ENCODE measurements at places on chromosomes 5 and 9. TPM values are rescaled to one million over a fixed set of nuclear protein-coding genes. Genes with fewer than 3 reads are reported as not detected.
A peak's percentile ranks its signal among the peaks of the same experiment; 100 is the strongest.

DNA sequence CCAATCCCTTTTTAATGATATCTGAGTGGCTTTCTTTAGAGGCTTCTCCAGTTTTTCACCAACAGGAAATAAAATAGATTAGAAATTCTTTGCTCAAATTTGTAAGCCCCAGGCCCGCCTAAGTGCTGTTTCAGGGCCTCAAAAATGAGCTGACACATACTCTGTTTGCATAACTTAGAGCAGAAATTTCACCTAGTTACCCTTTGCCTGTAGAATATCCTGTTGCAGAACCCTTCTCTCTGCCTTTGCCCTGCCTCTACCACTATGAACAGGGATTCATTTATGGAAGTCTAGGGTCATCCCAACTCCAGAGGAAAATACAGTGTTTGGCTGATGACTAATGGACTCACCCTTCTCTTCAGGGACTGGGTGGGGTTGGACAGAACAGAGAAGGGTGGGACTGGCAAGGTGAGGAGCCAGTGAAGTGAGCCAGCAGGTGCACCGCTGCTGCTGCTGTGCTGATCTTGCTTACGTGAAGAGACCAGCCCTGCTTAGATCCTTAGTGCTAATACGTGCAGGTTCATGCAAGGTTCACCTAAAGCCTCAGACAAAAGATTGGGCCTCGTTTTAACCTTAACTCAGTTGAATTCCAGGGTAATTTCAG, 22.8 kb downstream of the OSTF1 start:
- no peak overlapping the region for H3K4me3 ChIP-seq
- no peak for DNase-seq
- H3K27ac ChIP-seq, result peak overlapping the region; percentile 36
- H3K4me1 ChIP-seq, result peaks cover 37% of the 10 kb centered on the region

DNA sequence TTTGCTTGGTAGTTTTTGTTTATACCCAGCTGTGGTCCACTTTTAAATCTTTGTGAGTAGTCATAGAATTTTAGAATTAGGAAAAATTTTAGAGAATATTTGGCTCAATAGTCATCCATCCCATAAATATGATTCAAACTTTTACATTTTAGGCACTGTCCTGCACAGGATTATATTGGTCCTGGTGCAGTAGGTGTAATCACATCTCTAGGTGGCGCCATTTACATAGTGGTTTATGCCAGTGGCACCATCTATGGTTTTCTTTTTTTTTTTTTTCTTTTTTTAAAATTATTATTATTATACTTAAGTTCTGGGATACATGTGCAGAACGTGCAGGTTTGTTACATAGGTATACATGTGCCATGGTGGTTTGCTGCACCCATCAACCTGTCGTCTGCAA, 260.7 kb upstream of the KCNN2 start:
- no peaks in the 10 kb centered on the region for H3K27me3 ChIP-seq
- H3K27ac ChIP-seq, result no peak overlapping the region

- H3K27ac ChIP-seq, result no peak overlapping the region
- no peaks in the 10 kb centered on the region for H3K36me3 ChIP-seq
- H3K27me3 ChIP-seq, result no peaks in the 10 kb centered on the region
Measured at GRCh38 chr9:111743275-111743674, 51.5 kb downstream of the SHOC1 start.

- no peaks in the 10 kb centered on the region for H3K36me3 ChIP-seq
- no peak for DNase-seq
- peaks cover 39% of the 10 kb centered on the region for H3K27me3 ChIP-seq
- no peak overlapping the region for H3K4me3 ChIP-seq
- H3K27ac ChIP-seq, result no peak overlapping the region
Measured at GRCh38 chr5:98777295-98777694, 3.8 kb downstream of the RGMB start.

DNA sequence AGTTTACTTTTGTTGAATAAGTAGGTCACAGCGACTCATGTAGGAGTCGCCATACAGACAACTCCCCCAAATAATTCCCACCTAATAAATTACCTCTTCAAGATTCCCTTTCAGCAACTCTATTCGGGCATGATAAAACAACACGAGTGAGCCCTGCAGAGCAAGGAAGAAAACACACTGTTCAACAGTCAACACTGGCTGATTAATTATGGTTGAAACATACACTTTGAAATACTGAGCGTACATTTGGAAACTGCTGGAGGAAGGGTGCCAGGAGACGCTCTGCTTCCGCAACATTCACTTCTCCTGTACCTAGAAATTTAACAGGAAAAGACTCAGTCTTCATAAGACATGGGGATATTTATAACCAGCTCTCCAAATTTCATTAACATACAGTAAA, 117.5 kb downstream of the TTC39B start:
- no peak for DNase-seq
- H3K27me3 ChIP-seq, result no peaks in the 10 kb centered on the region
- H3K36me3 ChIP-seq, result peaks cover 67% of the 10 kb centered on the region
- no peak overlapping the region for H3K27ac ChIP-seq
- H3K4me1 ChIP-seq, result peaks cover 18% of the 10 kb centered on the region

- no peak for DNase-seq
- peaks cover 63% of the 10 kb centered on the region for H3K4me1 ChIP-seq
- peak overlapping the region; percentile 79 for H3K27ac ChIP-seq
- peak overlapping the region; percentile 61 for H3K4me3 ChIP-seq
- H3K27me3 ChIP-seq, result no peaks in the 10 kb centered on the region
- no peaks in the 10 kb centered on the region for H3K36me3 ChIP-seq
Measured at GRCh38 chr5:151085517-151086041, 4.7 kb upstream of the TNIP1 start.

DNA sequence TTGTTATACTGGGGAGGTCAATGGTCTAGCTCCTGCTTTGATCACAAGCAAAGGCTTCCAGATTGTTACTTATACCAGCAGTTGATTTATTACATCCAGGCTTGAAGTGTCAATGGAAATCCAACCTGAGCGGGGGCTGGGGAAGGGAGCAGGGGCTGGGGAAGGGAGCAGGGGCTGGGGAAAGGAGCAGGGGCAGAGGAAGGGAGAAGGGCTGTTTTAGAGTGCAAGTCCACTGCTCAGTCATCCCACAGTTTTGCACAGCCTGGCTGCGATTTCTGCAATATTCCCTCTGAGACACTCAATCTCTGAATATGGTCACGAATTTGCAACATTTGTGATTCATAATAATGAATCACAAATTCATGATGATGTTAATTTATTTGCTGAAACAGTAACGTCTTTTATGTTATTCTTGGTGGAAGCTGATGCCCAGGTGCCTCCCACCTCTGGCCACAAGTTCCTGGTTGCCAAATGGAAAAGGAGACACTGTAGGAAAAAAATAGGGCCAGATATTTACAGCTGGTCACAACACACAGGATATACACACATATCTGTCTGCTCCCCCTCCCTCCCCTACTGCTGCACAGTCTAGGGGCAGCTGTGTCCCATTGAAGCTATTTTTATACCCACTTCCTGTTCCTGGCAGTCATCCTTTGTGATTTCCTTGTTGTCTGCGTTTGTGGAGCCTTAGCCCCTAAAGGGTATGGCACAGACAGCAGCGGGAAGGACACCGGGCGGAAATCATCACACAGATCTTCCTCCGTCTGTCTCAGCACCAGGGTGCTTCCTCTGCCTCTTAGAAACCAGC, 325.1 kb downstream of the GADD45G start:
- H3K27me3 ChIP-seq, result peaks cover 17% of the 10 kb centered on the region
- H3K4me1 ChIP-seq, result peaks cover 15% of the 10 kb centered on the region
- DNase-seq, result no peak
- H3K4me3 ChIP-seq, result no peak overlapping the region

- H3K4me1 ChIP-seq, result peaks cover 78% of the 10 kb centered on the region
- H3K27ac ChIP-seq, result no peak overlapping the region
- no peak overlapping the region for H3K4me3 ChIP-seq
- H3K36me3 ChIP-seq, result peaks cover 37% of the 10 kb centered on the region
Measured at GRCh38 chr5:157259699-157260098, 6.2 kb upstream of the CYFIP2 start.

DNA sequence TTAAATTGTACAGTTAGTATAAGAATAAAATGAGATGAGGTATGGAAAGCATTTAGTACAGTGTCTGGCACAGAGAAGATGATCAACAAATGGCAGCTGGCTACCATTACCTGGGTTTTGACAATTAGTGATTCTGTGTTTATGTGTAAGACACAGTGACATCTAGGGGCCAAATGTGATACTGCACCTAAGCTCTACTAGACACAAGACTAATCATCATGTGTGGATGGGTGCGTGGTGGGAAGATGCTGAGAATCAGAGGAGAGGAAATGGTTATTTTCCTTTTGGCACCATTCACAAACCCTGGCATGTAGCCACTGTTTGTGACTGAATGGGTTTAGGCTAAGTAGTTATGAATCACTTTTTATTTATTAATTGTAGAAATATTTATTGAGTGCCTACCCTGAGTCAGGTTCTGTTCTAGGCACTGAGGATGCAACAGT, 109.8 kb upstream of the TBC1D2 start:
- peak; percentile 32 for DNase-seq
- no peaks in the 10 kb centered on the region for H3K4me1 ChIP-seq
- peaks cover 2% of the 10 kb centered on the region for H3K27me3 ChIP-seq
- H3K36me3 ChIP-seq, result peaks cover 3% of the 10 kb centered on the region
- H3K27ac ChIP-seq, result no peak overlapping the region

GRCh38 chr9:126678989-126679388, 65.3 kb downstream of the LMX1B start:
- H3K27me3 ChIP-seq, result peaks cover 82% of the 10 kb centered on the region
- H3K4me3 ChIP-seq, result no peak overlapping the region
- H3K4me1 ChIP-seq, result peaks cover 3% of the 10 kb centered on the region
- no peaks in the 10 kb centered on the region for H3K36me3 ChIP-seq
- DNase-seq, result no peak

- H3K4me1 ChIP-seq, result peaks cover 31% of the 10 kb centered on the region
- DNase-seq, result no peak
- H3K4me3 ChIP-seq, result peak overlapping the region; percentile 85
Measured at GRCh38 chr5:172959824-172960799, 888 bp downstream of the RPL26L1 start.

- peaks cover 14% of the 10 kb centered on the region for H3K4me1 ChIP-seq
- no peak overlapping the region for H3K27ac ChIP-seq
- H3K36me3 ChIP-seq, result peaks cover 35% of the 10 kb centered on the region
- H3K27me3 ChIP-seq, result no peaks in the 10 kb centered on the region
- H3K4me3 ChIP-seq, result no peak overlapping the region
Measured at GRCh38 chr9:4691795-4692194, 12.4 kb downstream of the CDC37L1 start.

- no peak overlapping the region for H3K27ac ChIP-seq
- H3K36me3 ChIP-seq, result no peaks in the 10 kb centered on the region
- H3K27me3 ChIP-seq, result no peaks in the 10 kb centered on the region
- DNase-seq, result no peak
- H3K4me3 ChIP-seq, result no peak overlapping the region
Measured at GRCh38 chr9:28135549-28135948, 562.3 kb upstream of the C9orf72 start.

DNA sequence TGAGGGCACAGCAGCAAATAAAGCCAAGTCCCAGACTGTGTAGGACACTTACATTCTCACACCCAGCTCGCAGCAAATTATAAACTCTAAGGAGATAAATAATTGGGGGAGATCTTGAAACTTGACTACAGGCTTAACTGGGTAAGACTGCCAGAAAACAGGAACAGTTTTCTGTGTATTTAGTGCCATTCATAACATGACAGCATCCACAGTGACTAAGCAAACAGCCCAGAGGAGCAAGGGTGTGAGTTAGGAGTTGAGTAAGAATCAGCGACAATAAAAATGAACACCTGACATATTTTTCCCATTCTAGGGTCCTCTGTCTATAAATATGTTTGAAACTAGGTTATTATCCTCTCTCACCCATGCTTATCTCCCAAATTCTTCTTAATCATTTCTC, 370.9 kb upstream of the WWC1 start:
- DNase-seq, result no peak
- no peaks in the 10 kb centered on the region for H3K27me3 ChIP-seq
- no peaks in the 10 kb centered on the region for H3K4me1 ChIP-seq
- no peaks in the 10 kb centered on the region for H3K36me3 ChIP-seq
- H3K27ac ChIP-seq, result no peak overlapping the region

GRCh38 chr5:88940713-88941112, 57.7 kb upstream of the MEF2C start:
- no peaks in the 10 kb centered on the region for H3K27me3 ChIP-seq
- no peak overlapping the region for H3K27ac ChIP-seq
- H3K4me1 ChIP-seq, result no peaks in the 10 kb centered on the region
- H3K36me3 ChIP-seq, result no peaks in the 10 kb centered on the region

DNA sequence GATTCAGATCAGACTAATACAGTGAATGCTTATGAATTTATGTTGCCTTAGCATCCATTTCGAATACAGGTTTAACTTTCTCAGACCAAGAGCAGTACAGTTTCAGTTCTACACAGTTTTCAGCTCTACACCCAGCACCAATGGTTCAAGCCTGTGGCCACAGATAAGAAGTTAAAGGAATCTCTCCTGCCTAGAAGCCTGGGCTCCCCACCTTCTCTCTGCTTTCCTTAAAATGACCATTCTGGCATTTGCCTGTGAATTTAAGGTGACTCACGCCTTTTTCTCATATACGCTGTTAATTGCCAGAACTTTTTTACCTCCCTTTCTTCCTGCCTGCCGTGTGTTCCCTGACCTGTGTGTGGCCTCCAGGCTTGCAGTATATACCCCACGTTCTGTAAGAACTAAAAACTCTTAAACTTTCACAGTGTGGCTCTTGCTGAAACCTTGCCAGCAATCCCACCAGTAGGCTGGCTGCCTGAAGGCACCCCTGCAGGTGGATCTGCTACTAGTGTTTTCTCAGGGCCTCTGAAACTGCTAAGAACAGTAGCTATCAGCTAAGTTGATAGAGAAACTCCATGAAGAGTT, 692.8 kb upstream of the CDH18 start:
- no peak for DNase-seq
- no peak overlapping the region for H3K4me3 ChIP-seq
- no peaks in the 10 kb centered on the region for H3K27me3 ChIP-seq

- H3K4me3 ChIP-seq, result no peak overlapping the region
- H3K27me3 ChIP-seq, result no peaks in the 10 kb centered on the region
- H3K27ac ChIP-seq, result no peak overlapping the region
- H3K4me1 ChIP-seq, result no peaks in the 10 kb centered on the region
Measured at GRCh38 chr9:136831720-136832104, 10.6 kb upstream of the AJM1 start.

Gene PTGER4
- 46.8 TPM for total RNA-seq

Gene FOXD4L3
- not detected for total RNA-seq

Gene MARVELD2
- total RNA-seq, result 0.07 TPM

Gene PCDHA13
- total RNA-seq, result not detected

Gene CEP120
- total RNA-seq, result 31.7 TPM

Gene ASPN
- total RNA-seq, result not detected

Gene ZMAT2
- 61.3 TPM for total RNA-seq

Gene PLPP7
- 0.21 TPM for total RNA-seq

Gene AQP7
- total RNA-seq, result 0.35 TPM

Gene ROPN1L
- total RNA-seq, result 3.1 TPM

All from activated CD4-positive, alpha-beta T cell treated with anti-CD3 and anti-CD28 coated beads, Interleukin-2, amount 10 ng/mL, durations not matched to agents 7 days and 5 days (primary cell).